H1 (cell line): ENCODE measurements at places on chromosomes 4 and X. TPM values are rescaled to one million over a fixed set of nuclear protein-coding genes. Genes with fewer than 3 reads are reported as not detected.

The IL15 gene
- total RNA-seq = 0.61 and 0.69 TPM in 2 replicates

The GC gene
- 0.34 TPM in 1 of 2 replicates, not detected in the other for total RNA-seq

The CTSO gene
- total RNA-seq = 0.41 and 0.65 TPM in 2 replicates

The TEX11 gene
- 0.61 and 0.74 TPM in 2 replicates for total RNA-seq

The SPIN2A gene
- 4.2 and 4.5 TPM in 2 replicates for total RNA-seq

The CCKAR gene
- total RNA-seq = not detected in 2 replicates

The LRAT gene
- total RNA-seq = 10.3 and 10.6 TPM in 2 replicates

DNA sequence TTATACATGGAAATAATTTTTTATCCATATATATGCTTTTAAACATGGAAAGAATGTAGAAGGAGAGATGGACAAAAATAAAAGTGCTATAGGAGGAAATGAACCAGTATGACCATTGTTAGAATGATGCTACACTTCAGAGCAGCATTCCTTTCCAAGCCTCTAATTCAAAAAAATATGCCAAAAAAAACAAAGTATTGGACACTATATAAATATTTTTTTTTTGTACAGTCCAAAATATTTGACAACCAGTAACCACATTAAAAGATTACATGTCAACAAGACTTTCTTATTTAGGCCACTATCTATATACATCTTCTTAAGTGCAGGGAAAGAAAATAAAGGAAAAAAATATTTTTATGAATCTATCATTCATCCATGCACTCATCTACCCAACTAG lies 198.6 kb downstream of the LRBA start:
- DNase-seq = no peak
- H3K4me1 ChIP-seq = no peaks in the 10 kb centered on the region
- H3K27ac ChIP-seq = no peak overlapping the region
- H3K4me3 ChIP-seq = no peak overlapping the region

- no peaks in the 10 kb centered on the region for H3K27me3 ChIP-seq
- no peak for DNase-seq
- H3K4me3 ChIP-seq = no peak overlapping the region
- H3K36me3 ChIP-seq = no peaks in the 10 kb centered on the region
- peaks cover 3% of the 10 kb centered on the region for H3K4me1 ChIP-seq
- no peak overlapping the region for H3K27ac ChIP-seq
Measured at GRCh38 chr4:139900964-139901376, 235.4 kb downstream of the MGST2 start.

- H3K27ac ChIP-seq = peak overlapping the region; percentile 96
- H3K36me3 ChIP-seq = peaks cover 21% of the 10 kb centered on the region
- no peak for DNase-seq
- no peaks in the 10 kb centered on the region for H3K27me3 ChIP-seq
Measured at GRCh38 chr4:121800638-121800960, 524 bp upstream of the EXOSC9 start.

- H3K27me3 ChIP-seq = no peaks in the 10 kb centered on the region
- H3K4me1 ChIP-seq = peaks cover 13% of the 10 kb centered on the region; the same call in 1 of the 2 replicates
- H3K36me3 ChIP-seq = no peaks in the 10 kb centered on the region
- no peak overlapping the region; the same call in 1 of the 2 replicates for H3K4me3 ChIP-seq
Measured at GRCh38 chr4:69057620-69058409, 38.5 kb upstream of the UGT2B7 start.

GRCh38 chrX:41984628-41985027 lies 61.3 kb upstream of the CASK start:
- DNase-seq = no peak
- no peaks in the 10 kb centered on the region for H3K27me3 ChIP-seq
- no peak overlapping the region for H3K27ac ChIP-seq
- no peak overlapping the region for H3K4me3 ChIP-seq
- no peaks in the 10 kb centered on the region for H3K36me3 ChIP-seq
- H3K4me1 ChIP-seq = no peaks in the 10 kb centered on the region

GRCh38 chr4:185592845-185593488 lies 57.7 kb upstream of the PDLIM3 start:
- H3K4me1 ChIP-seq = peaks cover 2% of the 10 kb centered on the region; the same call in 1 of the 2 replicates
- no peak overlapping the region for H3K27ac ChIP-seq
- no peak for DNase-seq
- H3K36me3 ChIP-seq = no peaks in the 10 kb centered on the region
- no peaks in the 10 kb centered on the region for H3K27me3 ChIP-seq

DNA sequence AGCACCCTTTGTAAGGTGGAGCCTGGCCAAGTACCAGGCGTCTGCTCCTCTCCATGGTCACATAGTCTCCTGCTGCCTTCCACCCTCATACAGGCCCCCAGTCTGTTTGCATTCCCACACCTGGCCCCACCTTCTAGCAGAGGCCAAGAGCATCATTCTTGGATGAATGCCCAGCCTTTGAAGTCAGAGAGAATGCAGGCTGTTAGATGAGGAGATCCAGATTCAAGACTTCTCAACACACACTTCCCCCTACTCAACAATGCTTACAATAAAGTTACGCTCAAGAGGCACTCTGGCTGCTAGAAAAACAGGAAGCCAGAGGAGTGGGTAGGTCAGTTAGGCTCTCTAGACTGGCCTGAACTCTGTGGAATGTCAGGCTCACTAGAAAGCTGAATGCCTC lies 43.3 kb downstream of the SHROOM4 start:
- H3K27ac ChIP-seq = no peak overlapping the region
- H3K4me1 ChIP-seq = no peaks in the 10 kb centered on the region
- H3K4me3 ChIP-seq = no peak overlapping the region
- no peaks in the 10 kb centered on the region for H3K36me3 ChIP-seq
- H3K27me3 ChIP-seq = no peaks in the 10 kb centered on the region

- no peaks in the 10 kb centered on the region for H3K4me1 ChIP-seq
- no peak overlapping the region for H3K4me3 ChIP-seq
- no peaks in the 10 kb centered on the region for H3K27me3 ChIP-seq
Measured at GRCh38 chr4:5998333-5998936, 19.8 kb downstream of the C4orf50 start.

GRCh38 chr4:111991797-111992196 lies 153.5 kb upstream of the FAM241A start:
- no peak overlapping the region for H3K27ac ChIP-seq
- H3K27me3 ChIP-seq = no peaks in the 10 kb centered on the region
- H3K4me3 ChIP-seq = no peak overlapping the region
- H3K36me3 ChIP-seq = no peaks in the 10 kb centered on the region
- H3K4me1 ChIP-seq = no peaks in the 10 kb centered on the region

- DNase-seq = no peak
- H3K4me3 ChIP-seq = no peak overlapping the region
- no peaks in the 10 kb centered on the region for H3K27me3 ChIP-seq
Measured at GRCh38 chrX:42384956-42385355, 393.0 kb downstream of the PPP1R2C start.

- H3K27ac ChIP-seq = no peak overlapping the region
- no peak overlapping the region for H3K4me3 ChIP-seq
- H3K4me1 ChIP-seq = peaks cover 8% of the 10 kb centered on the region
- no peaks in the 10 kb centered on the region for H3K36me3 ChIP-seq
- DNase-seq = no peak
Measured at GRCh38 chr4:87032884-87033533, 98.2 kb downstream of the AFF1 start.

- H3K27me3 ChIP-seq = no peaks in the 10 kb centered on the region
- H3K27ac ChIP-seq = no peak overlapping the region
- H3K4me1 ChIP-seq = no peaks in the 10 kb centered on the region; the same call in 1 of the 2 replicates
- no peak overlapping the region for H3K4me3 ChIP-seq
- DNase-seq = no peak
Measured at GRCh38 chrX:8323356-8323755, 141.3 kb upstream of the VCX3B start.

DNA sequence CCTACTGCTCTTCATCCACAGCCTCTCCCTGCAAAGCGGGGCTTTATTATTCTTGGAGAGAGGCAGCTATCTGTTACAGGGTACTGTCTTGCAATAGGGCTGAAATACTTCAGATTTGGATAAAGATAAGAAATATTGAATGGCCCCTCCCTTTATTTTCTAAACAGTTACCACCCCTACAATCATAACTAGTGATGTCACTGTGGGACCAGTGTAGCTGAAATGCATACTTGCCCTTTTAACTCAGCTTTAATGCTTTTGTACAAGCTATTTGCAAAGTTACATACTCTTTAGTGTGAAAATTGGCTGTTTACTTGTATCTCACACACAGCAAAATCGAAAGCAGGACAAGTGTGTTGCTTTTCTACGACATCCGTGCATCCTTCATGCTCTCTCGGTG lies 261.7 kb upstream of the GATB start:
- no peaks in the 10 kb centered on the region for H3K36me3 ChIP-seq
- no peak overlapping the region for H3K4me3 ChIP-seq
- H3K27me3 ChIP-seq = no peaks in the 10 kb centered on the region
- no peaks in the 10 kb centered on the region for H3K4me1 ChIP-seq
- H3K27ac ChIP-seq = no peak overlapping the region

- H3K27me3 ChIP-seq = no peaks in the 10 kb centered on the region
- no peaks in the 10 kb centered on the region for H3K36me3 ChIP-seq
- H3K27ac ChIP-seq = peak overlapping the region; percentile 73
- peak overlapping the region; percentile 81 for H3K4me3 ChIP-seq
Measured at GRCh38 chr4:169269916-169270809, 593 bp downstream of the SH3RF1 start.

GRCh38 chr4:26826721-26827120 lies 33.9 kb upstream of the STIM2 start:
- DNase-seq = no peak
- no peak overlapping the region for H3K4me3 ChIP-seq
- no peak overlapping the region for H3K27ac ChIP-seq
- H3K4me1 ChIP-seq = no peaks in the 10 kb centered on the region; the same call in 1 of the 2 replicates
- H3K27me3 ChIP-seq = no peaks in the 10 kb centered on the region
- no peaks in the 10 kb centered on the region for H3K36me3 ChIP-seq

- DNase-seq = peak; percentile 17
- no peaks in the 10 kb centered on the region for H3K4me1 ChIP-seq
- no peak overlapping the region for H3K4me3 ChIP-seq
- H3K36me3 ChIP-seq = no peaks in the 10 kb centered on the region
- H3K27me3 ChIP-seq = no peaks in the 10 kb centered on the region
- H3K27ac ChIP-seq = no peak overlapping the region
Measured at GRCh38 chr4:8940792-8941491, 69.3 kb upstream of the HMX1 start.
